ENCODE measurements at places on chromosomes 5 and 9.

DNA sequence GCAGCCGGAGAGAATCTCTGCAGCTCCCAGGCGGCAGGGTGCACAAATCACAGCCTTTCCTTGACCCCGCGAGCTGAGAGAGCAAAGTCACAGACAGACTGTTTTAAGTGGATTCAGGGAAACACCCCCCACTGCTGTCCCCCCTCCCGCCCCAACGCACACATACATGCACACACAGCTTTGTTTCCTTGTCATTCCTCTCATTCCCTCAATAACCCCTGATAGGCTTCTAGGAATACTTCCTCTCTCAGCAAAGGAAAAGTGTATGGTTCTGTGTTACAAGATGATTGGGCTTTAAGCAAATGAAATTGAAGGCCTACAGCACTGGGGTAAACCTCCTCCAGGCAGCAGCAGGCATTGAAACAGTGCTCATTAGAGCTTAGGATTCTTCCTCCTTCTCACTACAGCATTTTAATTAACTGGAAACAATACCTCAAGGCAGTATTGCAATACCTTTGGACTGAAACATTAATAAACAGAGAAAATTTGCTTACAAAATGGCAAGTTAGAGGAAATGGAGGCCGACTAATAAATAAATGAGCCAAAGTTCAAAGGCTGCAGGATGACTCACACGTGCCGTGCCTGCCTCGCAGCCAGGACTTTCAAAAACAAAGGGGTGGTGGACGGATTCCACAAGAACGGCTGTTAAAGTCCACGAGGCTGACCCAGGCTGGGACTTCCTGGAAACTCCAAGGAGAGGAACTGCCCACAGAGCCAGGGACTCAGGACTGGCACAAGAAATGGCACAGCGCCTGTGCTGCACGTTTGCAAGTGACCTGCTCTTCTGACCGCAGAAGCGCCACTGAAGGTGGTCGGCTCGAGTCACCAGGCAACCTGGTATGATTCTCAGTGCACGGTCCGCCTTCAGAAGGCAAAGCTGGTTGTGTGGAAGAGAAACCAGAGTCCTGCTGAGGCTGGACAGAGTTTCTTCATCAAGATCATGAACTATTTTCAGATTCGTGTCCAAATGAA lies 236.2 kb downstream of the SYK start:
- no peak for DNase-seq

DNA sequence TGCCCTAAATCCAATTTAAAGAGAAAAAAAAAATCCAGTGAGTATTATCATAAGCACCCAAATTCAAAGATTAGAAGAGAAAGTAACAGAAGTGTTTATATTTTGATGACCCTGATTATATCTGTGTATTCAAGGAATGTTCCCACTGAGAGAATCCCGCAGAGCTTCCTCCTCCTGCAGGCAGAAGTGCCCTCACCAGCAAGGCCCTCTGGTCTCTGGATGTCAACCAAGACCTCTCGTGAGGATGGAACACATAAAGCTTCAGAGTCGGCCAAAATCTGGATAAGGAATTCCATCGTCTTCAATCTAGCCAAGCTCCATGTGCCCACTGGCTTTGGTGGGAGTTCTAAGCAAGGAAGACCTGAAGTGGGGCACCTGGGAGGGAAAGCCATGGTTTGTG lies 18.1 kb downstream of the PTCH1 start:
- DNase-seq, result no peak

DNA sequence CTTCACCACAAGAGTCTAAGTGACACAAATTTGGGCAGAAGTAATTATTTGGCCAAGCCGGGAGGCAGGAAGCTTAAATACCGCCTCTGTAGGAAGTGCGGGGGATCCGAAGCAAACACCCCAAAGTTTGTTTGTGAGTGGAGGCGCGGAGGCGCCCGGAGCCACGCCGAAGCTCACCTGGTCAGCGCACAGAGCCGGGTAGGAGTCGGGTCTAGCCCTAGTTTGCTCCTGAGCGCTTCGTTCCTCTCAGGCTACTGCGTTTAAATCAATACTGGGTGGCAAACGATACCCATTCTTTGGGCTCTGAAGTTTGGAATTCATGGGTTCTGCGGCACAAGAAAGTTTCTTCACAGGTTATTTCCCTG lies 855 bp downstream of the MCC start:
- no peak for DNase-seq

- DNase-seq, result no peak
These were observed 757 bp downstream of the CDC26 start for GRCh38 chr9:113274474-113275156.

- DNase-seq, result no peak
These were observed 159.0 kb downstream of the PJA2 start for GRCh38 chr5:109250533-109251329.

GRCh38 chr5:23994581-23995370 lies 487.4 kb downstream of the PRDM9 start:
- DNase-seq, result no peak
